ENCODE measurements at places on chromosomes 6 and 20.

GRCh38 chr6:135114355-135115145 is 59.9 kb upstream of the HBS1L start:
- DNase-seq: no peak

DNA sequence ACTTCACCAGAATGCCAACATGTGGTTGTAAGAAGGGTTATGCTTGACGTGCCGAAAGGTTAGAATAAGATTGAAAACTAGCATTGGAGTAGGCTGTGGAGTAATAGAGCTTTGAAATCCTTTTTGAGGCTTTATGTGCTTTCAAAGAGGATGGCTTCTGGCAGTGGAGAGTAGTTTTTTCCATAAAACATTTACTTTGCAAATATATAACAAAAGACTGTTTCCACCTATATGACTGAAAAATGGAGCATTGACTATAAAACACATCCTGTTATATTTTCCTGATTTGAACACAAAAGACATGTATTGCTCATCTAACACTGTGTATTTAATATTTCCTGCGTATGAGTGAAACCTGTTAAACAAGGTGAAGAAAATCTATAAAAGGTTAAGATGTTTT is 38.8 kb downstream of the ZFAND3 start:
- DNase-seq: no peak

- DNase-seq: no peak
These were observed 114.6 kb downstream of the VEGFA start for GRCh38 chr6:43884652-43885022.

DNA sequence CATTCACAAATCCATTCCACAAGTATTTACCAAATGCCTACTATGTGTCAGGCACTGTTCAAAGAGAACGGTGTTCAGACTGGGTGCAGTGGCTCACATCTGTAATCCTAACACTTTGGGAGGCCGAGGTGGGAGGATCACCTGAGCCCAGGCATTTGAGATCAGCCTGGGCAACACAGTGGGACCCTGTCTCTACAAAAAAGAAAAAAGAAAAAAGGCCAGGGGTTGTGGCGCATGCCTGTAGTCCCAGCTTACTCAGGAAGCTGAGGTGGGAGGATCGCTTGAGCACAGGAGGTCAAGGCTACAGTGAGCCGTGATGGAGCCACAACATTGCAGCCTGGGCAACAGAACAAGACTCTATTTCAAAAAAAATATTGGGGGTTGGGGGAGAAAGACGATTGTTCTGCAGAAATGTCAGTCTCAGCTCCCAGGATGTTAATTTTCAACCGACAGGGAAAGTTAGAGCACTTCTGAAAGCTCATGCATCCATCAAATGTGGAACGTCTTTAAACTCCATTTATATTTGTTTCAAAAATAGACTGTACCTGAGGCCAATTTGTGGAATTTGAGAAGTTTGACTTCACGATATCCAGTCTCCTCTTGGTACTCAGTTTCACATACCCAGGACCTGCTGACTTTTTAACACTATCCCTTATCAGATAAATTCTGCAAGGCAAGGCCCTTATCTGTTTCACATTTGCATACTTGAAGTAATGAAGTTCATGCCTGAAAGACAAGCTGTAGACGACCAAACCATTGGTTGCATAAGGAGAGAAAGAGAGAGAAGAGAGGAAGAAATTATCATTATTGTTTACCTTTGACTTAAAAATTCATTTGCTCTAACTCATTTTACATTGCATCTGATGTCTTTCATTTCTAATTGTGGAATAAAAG is 14.8 kb upstream of the BTN3A2 start:
- DNase-seq: no peak

GRCh38 chr6:53801022-53801421 is 6.2 kb downstream of the LRRC1 start:
- no peak for DNase-seq

- no peak for DNase-seq
These were observed 438.6 kb downstream of the CDC5L start for GRCh38 chr6:44826025-44826676.

DNA sequence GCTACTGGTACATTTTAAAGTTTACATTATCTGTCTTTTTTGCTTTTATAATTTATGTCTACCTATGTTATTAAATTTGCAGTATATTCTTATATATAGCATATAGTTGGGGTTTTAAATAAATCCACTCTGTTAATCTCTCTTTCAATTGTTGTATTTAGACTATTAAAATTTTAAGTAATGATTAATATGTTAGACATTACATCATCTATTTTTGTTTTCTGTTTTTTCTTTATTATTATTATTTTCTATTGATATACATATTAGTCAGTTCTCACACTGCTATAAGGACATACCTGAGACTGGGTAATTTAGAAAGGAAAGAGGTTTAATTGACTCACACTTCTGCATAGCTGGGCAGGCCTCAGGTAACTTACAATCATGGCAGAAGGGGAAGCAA is 1338.2 kb upstream of the GJE1 start:
- no peak for DNase-seq

GRCh38 chr20:48186447-48186846 is 401.2 kb upstream of the SULF2 start:
- DNase-seq: no peak

GRCh38 chr20:49706630-49707091 is 7.0 kb downstream of the B4GALT5 start:
- no peak for DNase-seq

DNA sequence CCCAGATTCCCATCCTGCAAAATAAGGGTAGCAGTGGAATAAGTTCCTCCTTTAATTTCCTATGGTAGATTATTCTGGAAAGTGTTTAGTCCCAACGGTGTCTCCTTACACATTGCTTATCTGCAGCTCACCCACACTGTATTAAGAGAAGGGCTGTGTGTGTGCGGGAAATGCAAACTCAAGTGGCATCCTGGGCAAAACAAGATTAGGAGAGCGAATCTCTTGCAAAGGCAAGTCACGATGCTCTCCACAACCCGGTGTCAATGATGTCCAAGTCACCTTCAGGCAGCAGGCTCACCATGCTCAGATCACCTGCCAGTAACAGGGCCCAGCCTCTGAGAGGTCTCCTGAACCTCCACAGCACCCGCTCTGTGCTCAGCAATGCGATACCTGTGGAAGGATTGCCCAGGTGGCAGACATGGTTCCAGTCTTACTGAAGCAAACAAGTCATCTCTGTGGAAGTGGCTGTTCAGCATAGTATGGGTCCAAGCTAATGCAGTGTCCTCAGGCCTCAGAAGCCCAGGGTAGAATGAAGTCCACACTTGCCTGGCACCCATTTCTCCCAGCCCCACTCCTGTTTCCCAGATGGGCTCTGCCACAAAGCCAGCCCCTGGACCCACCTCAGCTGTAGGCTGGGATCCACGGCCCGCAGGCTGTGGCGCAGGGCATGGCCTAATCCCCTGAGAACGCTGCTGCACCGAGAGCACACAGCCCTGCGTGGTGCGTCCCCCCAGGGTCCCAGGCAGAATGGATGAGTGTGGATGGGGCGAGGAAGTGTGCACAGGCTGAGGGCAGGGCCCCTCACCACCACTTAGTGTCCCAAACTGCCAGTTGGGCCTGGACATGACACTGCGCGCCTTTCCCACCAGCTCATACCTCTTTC is 101.2 kb downstream of the PXDC1 start:
- DNase-seq: no peak

GRCh38 chr20:40958598-40958997 is 70.0 kb upstream of the TOP1 start:
- DNase-seq: no peak

DNA sequence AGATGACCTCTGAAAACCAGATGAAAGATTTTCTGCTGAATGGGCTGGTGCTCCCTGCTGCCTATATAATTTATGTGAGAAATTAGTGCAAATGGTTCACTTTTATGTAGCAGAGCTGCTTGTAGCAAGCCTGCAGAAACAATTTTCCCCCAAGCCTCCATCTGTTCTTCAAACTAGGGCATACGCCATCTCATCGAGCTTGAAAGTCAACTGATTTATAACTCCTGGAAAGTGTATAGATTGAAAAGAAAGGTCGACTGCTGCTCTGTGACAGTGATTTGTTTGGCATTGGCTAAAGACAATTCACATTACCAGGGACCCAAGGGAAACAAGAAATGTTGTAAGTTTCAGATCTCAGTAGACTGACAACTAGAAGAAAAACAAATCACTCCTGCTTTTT is 93.3 kb downstream of the PACRG start:
- DNase-seq: no peak

DNA sequence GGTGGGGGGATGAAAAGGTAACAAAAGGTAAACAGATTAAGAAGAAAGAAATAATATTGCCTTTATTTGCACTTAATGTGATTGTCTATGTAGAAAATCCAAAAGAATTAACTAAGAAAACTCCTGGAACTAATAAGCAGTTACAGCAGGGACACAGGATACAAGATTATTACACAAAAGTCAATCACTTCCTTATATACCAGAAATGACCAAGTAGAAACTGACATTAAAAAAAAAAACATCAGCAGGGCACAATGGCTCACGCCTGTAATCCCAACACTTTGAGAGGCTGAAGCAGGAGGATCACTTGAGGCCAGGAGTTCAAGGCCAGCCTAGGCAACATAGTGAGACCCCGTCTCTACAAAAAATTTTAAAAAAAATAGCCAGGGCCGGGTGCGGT is 123.2 kb upstream of the RIPOR2 start:
- no peak for DNase-seq

- no peak for DNase-seq
These were observed 1.2 kb downstream of the KAT14 start for GRCh38 chr20:18138639-18139583.

GRCh38 chr6:57021086-57021720 is 25.3 kb upstream of the KIAA1586 start:
- no peak for DNase-seq
